ENCODE measurements at places on chromosomes 3 and 15.

GRCh38 chr3:120300971-120301370, 15.9 kb upstream of the GPR156 start:
- DNase-seq, result no peak

- DNase-seq, result no peak
These were observed 18.3 kb upstream of the MYH15 start for GRCh38 chr3:108528459-108529252.

DNA sequence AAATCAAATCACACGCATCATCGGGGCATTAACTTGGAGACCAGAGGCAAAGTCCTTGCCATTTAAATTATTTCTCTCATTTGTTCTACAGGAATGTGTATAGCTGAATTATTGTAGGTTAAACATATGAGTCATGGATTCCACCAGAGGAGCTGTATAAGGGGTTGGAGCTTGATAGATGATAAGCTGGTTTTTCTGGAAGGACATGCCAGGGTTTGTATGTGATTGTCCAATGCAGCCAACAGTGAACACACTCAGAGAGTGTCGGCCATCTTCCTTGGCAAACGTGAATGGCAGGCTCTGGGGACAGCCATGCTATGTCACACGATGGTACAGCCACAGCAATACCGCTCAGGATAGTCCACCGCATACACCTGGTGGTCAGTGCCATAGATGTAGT, 25.1 kb downstream of the SSUH2 start:
- DNase-seq, result no peak

DNA sequence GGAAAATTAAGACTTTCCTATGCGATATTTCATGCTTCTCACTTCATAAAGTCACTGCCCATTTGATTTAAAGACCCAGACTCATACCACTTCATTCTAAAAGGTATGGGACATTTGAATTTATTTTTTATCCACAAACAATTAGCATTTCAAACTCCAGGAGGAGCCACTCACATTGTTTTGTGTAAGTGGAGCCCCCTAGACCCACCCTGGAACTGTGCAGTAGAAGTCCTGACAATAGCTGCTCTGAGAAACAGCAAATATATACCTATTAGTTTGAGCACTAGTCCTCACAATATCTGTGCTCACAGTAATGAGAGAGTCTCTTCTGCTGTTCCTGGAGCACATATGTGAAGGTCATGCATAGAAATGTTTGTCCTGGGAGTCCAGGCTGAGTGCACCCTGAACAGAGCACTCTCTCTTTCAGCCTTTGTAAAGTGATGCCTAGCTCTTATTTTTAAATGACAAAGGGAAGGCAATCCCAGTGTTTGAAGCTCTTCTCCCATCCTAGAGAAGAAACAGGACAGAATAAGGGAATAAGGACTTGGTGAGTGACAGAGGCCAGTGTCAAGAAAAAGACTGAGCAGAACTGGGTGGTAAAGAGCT, 127.5 kb upstream of the STRIT1 start:
- DNase-seq, result no peak

DNA sequence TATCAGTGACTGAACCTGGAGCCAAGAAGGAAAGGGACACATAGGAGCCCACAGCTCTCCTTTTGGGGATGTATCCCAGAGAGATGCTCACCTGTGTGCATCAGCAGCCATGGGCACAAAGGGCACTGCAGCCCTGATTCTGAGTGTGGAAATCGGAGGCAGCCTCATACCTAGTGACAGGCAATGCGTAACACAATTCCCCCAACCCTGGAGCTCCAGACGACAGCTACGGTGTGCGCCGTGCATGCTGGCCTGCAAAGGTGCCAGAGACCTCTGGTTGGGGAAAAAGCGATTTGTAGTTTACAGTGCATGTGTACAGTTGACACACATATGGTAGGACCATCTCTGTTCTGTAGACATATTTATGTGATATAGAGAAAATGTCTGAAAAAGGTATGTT, 59.0 kb upstream of the PLXNA1 start:
- no peak for DNase-seq

GRCh38 chr3:23550402-23550801, 255.4 kb upstream of the UBE2E1 start:
- no peak for DNase-seq

DNA sequence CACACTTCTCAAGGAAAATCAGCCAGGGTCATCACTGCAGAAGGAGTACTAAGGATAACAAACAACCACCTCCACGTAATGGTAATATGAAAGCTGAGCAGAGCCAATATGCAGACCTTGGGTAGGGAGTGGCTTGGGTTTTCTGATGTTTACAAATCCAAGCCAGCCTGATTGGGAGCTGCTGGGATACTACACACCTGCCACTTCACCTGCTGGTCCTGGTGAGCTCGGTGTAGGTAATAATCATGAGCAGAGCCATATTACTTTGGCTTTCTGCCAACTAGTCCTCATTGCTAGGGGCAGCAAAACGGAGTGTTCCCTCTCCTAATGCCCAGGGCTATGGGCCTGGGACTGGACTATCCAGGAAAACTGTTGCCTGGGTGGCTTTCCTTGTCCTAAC, 433.5 kb upstream of the PPP2R3A start:
- no peak for DNase-seq

DNA sequence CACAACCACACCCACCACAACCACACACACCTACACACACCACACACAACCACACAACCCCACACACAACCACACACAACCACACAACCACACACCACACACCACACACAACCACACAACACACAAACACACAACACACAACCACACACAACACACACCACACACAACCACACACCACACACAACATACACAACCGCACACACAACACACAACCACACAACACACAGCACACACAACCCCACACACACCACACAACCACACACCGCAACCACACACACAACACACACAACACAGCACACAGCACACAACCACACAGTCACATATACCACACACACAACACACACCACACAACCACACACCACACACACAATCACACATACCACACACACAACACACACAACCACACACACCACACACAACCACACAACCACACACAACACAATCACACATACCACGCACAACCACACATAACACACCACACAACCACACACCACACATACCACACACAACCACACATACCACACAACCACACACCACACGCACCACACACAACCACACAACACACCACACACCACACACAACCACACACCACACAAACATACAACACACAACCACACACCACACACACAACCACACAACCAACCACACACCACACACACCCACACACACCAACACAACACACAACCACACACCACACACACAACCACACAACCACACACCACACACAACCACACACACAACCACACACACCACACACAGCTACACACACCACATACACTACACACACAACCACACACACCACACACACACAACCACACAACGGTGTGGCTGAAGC, 23.7 kb downstream of the CPN2 start:
- DNase-seq, result no peak

DNA sequence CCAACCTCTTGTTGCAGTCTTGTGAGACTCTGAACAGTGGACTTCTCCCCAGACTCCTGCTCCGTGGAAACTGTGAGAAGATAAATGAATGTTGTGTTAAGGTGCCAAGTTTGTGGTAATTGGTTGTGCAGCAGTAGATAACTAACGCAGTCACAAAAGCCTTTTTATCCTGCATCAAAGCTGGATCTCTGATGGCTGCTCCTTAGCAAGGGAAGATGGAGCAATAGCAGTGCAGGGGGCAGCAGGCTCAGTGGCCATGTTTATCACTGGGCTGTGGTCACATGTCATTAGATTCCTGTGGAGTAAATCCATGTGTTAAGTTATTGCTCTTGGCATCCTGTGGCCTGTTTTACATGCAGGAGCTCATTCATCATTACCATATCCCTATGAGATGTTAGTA, 13.5 kb downstream of the CMTM7 start:
- DNase-seq, result no peak

- DNase-seq, result no peak
These were observed 19.2 kb upstream of the KPNA1 start for GRCh38 chr3:122533931-122534334.

GRCh38 chr3:159458010-159458409, 530.6 kb upstream of the IL12A start:
- DNase-seq, result no peak

DNA sequence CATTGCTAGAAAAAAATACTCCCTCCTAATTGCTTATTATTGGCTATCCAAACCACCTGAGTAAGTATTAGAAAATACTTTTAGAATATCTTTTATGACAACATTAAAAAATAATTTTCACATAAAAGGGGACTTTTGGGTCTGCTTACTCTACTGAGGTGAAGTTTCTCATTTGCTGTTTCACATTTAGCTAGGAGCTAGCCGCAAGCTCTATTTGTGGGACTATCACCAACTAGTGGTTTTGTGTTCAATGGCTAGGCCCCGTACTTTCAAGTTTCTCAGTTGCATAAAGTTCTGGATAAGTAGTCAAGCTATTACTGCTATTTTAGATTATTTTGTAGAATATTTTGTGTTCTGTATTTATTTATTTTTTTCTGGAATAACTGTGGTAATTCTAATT, 244.2 kb upstream of the SLITRK3 start:
- DNase-seq, result no peak

All from midbrain (tissue), 1 donor.